ENCODE measurements at places on chromosomes 12 and 14. TPM values are rescaled to one million over a fixed set of nuclear protein-coding genes. Genes with fewer than 3 reads are reported as not detected.

The EPYC gene
- not detected for total RNA-seq

The WNT1 gene
- not detected for total RNA-seq

The RFLNA gene
- total RNA-seq = 1.3 TPM

The PAPOLA gene
- 254 TPM for total RNA-seq

DNA sequence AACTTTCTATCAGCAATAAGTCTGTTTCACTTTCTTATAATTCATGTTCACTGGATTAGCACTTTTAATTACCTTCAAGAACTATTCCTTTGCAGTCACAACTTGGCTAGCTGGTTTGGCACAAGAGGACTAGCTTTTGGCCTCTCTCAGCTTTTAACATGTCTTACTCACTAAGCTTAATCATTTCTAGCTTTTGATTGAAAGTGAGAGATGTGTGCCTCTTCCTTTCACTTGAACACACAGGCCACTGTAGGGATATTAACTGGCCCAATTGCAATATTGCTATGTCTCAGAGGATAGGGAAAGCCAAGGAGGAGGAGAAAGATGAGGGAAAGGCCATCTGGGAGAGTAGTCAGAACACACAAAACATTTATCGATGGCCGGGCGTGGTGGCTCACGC is 92.7 kb downstream of the PRICKLE1 start:
- no peaks in the 10 kb centered on the region for H3K27me3 ChIP-seq
- no peak overlapping the region for H3K27ac ChIP-seq
- H3K36me3 ChIP-seq = no peaks in the 10 kb centered on the region
- no peak for DNase-seq
- no peak overlapping the region for H3K4me3 ChIP-seq

- H3K27me3 ChIP-seq = no peaks in the 10 kb centered on the region
- H3K4me1 ChIP-seq = no peaks in the 10 kb centered on the region
- no peak for DNase-seq
- no peak overlapping the region for H3K4me3 ChIP-seq
Observed at GRCh38 chr14:101151226-101151926, 247.9 kb upstream of the RTL1 start.

DNA sequence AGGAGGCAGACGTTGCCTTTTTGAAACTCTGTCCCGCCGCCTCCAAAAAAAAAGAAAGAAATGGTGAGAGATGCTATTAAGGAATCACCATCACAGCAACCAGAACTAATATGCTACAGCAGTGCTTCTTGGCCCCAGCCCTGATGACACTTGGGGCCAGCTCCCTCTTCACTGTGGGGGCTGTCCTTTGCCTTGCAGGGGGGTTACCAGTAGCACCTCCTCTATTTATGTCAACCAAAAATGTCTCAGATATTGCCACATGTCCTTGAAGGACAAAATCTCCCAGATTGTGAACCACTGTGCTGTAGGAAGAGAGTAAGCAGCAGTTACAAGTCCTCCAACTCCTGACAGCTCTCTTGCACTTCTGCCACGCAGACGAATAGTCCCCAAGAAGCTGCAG is 76.4 kb downstream of the LRRC74A start:
- H3K27ac ChIP-seq = peak overlapping the region; percentile 90
- H3K27me3 ChIP-seq = no peaks in the 10 kb centered on the region
- no peaks in the 10 kb centered on the region for H3K36me3 ChIP-seq
- DNase-seq = no peak
- no peak overlapping the region for H3K4me3 ChIP-seq

DNA sequence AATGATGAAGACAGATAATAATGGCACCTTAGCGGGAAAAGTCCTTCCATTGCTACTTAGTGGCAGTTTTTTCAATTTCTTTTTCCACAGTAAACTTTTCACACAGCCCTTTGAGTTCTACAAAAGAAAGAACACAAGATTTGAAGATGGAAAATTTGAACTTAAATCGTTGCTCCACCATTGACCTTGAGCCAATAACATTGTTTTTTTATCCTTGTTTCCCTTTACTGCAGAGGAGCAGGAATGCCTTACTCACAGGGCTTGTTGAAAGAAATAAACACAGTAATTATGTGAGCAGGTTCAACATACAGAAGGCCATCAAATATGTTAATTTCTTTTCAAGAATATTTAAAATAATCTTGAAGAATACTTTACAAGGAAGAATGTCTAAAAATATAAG is 181.5 kb upstream of the KRR1 start:
- no peak for DNase-seq
- H3K4me3 ChIP-seq = no peak overlapping the region
- no peak overlapping the region for H3K27ac ChIP-seq
- no peaks in the 10 kb centered on the region for H3K36me3 ChIP-seq

GRCh38 chr12:44287545-44287944 is 451.7 kb downstream of the TMEM117 start:
- no peaks in the 10 kb centered on the region for H3K27me3 ChIP-seq
- H3K4me3 ChIP-seq = no peak overlapping the region
- no peaks in the 10 kb centered on the region for H3K4me1 ChIP-seq
- no peak overlapping the region for H3K27ac ChIP-seq

- H3K27me3 ChIP-seq = no peaks in the 10 kb centered on the region
- no peak overlapping the region for H3K4me3 ChIP-seq
- H3K4me1 ChIP-seq = no peaks in the 10 kb centered on the region
- no peak overlapping the region for H3K27ac ChIP-seq
- DNase-seq = no peak
Observed at GRCh38 chr12:83083616-83084015, 396.9 kb downstream of the TMTC2 start.

DNA sequence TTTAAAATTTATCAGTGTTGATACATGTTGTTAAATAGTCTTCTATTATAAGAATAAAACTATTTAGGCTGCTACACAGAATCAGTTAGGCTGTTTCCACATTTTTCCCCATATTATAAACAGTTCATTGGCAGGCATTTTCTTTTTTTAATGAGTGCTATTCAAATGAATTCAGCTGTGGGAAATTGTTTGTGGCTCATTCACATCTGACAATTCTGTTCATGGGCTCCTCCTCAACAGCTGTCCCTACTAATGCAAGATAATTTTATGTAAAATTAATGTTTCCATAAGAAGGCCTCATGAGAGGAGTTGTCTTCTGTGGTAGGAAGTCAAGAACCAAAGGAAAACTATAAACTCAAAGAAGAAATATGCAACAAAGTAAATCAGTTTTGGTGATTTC is 218.0 kb downstream of the PPFIA2 start:
- no peaks in the 10 kb centered on the region for H3K36me3 ChIP-seq
- no peaks in the 10 kb centered on the region for H3K27me3 ChIP-seq
- no peak overlapping the region for H3K4me3 ChIP-seq
- H3K27ac ChIP-seq = no peak overlapping the region
- no peaks in the 10 kb centered on the region for H3K4me1 ChIP-seq

GRCh38 chr14:70514168-70515069 is 20.4 kb downstream of the ADAM20 start:
- no peaks in the 10 kb centered on the region for H3K36me3 ChIP-seq
- no peaks in the 10 kb centered on the region for H3K27me3 ChIP-seq
- H3K4me3 ChIP-seq = no peak overlapping the region
- no peaks in the 10 kb centered on the region for H3K4me1 ChIP-seq

DNA sequence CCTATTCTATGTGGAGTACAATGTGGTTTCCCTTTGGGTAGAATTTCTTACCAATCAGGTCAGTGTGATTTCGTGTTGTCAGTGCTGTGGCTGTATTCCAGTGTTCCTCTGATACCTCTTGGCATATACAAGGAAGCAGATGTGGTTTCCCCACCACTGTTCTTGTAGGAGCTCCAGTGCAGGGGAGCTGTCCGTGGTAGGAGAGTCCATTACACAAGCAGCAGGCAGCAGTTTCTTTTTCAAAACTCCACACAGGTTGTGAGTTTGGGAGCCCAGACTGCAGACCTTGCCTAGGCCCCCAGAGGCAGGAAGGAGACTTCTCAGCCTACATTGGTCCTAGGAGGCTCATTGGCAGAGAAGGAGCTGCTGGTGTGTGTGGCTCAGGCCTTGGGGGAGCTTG is 452.8 kb downstream of the AACS start:
- no peaks in the 10 kb centered on the region for H3K36me3 ChIP-seq
- no peak for DNase-seq
- no peak overlapping the region for H3K4me3 ChIP-seq
- peaks cover 4% of the 10 kb centered on the region for H3K27me3 ChIP-seq
- H3K27ac ChIP-seq = no peak overlapping the region
- no peaks in the 10 kb centered on the region for H3K4me1 ChIP-seq

DNA sequence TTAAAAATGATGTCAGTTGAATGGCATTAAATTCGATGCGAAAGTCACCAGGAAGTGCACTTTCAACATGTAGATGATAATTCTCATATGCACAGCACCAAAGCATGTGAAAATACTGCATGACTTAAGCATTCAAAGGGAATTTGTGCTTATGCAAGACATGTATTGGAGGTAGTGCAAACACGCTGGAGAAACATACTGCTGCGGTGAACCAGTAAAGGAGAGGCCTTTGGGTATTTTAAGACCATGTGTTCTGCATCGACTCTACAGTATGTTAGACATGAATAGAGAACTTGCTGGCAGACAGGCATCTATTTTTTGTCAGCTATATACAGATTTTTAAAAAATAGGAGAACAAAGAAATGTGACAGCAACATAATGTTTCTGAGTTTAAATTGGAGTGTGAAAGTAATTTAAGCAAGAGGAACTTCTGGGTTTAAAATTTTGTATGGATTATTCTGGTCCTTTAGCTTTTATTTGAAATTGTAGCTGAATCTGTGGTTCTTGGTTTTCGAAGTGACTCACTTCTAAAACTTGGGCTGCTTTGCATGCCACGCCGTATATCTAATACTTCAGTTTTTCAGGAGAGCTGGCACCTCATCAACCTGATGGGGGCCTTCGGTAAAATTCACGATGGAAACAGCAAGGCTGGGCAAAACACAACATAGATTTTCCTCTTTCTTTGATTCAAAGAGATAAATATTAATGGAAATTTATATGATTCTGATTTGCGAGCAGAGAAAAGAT is 408.7 kb downstream of the APAF1 start:
- no peaks in the 10 kb centered on the region for H3K36me3 ChIP-seq
- no peak overlapping the region for H3K4me3 ChIP-seq
- no peak overlapping the region for H3K27ac ChIP-seq
- H3K27me3 ChIP-seq = no peaks in the 10 kb centered on the region

GRCh38 chr12:70960484-70960883 is 39.9 kb upstream of the PTPRR start:
- H3K4me1 ChIP-seq = no peaks in the 10 kb centered on the region
- no peak overlapping the region for H3K27ac ChIP-seq
- DNase-seq = no peak
- no peak overlapping the region for H3K4me3 ChIP-seq
- no peaks in the 10 kb centered on the region for H3K27me3 ChIP-seq

GRCh38 chr12:23559268-23559753 is 390.2 kb downstream of the SOX5 start:
- no peak for DNase-seq
- H3K27ac ChIP-seq = no peak overlapping the region
- no peak overlapping the region for H3K4me3 ChIP-seq

- H3K4me3 ChIP-seq = no peak overlapping the region
- DNase-seq = no peak
- no peak overlapping the region for H3K27ac ChIP-seq
- H3K27me3 ChIP-seq = no peaks in the 10 kb centered on the region
- no peaks in the 10 kb centered on the region for H3K4me1 ChIP-seq
Observed at GRCh38 chr14:59159169-59159568, 29.3 kb upstream of the DAAM1 start.

- no peaks in the 10 kb centered on the region for H3K27me3 ChIP-seq
- no peak for DNase-seq
- no peaks in the 10 kb centered on the region for H3K4me1 ChIP-seq
- H3K4me3 ChIP-seq = no peak overlapping the region
Observed at GRCh38 chr12:98530068-98530467, 14.7 kb downstream of the TMPO start.

DNA sequence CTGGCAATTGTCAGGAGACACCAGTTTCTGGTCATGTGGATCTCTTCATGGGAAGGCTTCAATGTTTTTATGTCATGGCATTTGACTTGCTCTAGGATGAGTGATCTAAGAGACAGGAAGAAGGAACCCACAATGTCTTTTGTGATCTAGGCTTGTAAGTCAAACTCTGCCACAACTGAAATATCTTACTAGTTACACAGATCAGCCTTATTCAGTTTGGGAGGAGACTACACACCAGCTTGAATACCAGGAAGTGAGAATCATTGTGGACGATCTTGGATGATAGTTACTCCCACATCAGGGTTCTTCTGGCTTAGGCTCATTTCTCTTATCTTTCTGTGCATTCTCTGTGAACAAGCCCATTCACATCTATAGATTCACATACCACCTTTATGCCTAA is 236.2 kb upstream of the FBXO33 start:
- H3K36me3 ChIP-seq = no peaks in the 10 kb centered on the region
- H3K4me3 ChIP-seq = no peak overlapping the region
- no peaks in the 10 kb centered on the region for H3K4me1 ChIP-seq
- no peaks in the 10 kb centered on the region for H3K27me3 ChIP-seq

DNA sequence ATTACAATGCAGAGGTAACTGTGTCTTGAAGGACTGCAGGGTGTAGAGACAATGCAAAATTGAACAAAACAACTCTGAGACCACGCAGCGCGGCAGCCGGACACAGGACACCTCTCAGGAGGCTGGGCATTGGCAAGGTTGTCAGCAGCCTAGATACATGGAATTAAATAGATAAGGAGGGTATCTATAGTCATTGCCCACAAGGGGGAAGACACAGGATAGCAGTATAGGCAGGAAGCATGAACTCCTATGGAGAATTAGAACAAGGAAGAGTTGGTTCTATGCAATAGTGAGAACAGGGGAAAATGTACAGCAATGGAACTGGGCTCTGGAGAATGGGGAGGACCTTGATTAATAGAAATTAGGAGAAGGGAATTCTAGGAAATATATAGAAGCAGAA is 164.1 kb downstream of the C12orf42 start:
- H3K36me3 ChIP-seq = no peaks in the 10 kb centered on the region
- no peaks in the 10 kb centered on the region for H3K4me1 ChIP-seq
- H3K4me3 ChIP-seq = no peak overlapping the region
- H3K27me3 ChIP-seq = no peaks in the 10 kb centered on the region
- no peak overlapping the region for H3K27ac ChIP-seq

DNA sequence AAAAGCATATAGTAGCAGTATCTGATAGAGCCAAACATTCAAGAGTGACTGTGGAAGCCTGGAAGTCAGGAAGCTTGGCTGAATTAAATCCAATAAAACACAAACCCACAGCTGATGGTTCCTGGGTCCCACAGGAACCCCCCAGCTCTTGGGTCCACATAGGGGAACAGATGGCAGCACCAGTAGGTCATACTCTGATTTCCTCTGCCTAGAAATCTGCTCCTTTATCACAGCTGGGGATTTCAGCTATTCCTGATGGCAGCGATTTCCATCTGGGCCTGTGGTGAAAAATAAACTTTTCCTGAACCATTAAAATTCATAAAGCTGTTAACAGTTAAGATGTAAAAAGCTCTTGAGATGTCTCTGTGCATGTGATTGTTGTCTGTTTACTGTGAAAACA is 202.0 kb upstream of the FRMD6 start:
- no peaks in the 10 kb centered on the region for H3K4me1 ChIP-seq
- no peak for DNase-seq
- no peaks in the 10 kb centered on the region for H3K36me3 ChIP-seq
- no peaks in the 10 kb centered on the region for H3K27me3 ChIP-seq
- H3K4me3 ChIP-seq = no peak overlapping the region

- H3K27me3 ChIP-seq = no peaks in the 10 kb centered on the region
- no peak overlapping the region for H3K4me3 ChIP-seq
- H3K4me1 ChIP-seq = no peaks in the 10 kb centered on the region
Observed at GRCh38 chr12:89497467-89497866, 27.1 kb downstream of the GALNT4 start.
